NCI-H1105 (cell line): ENCODE measurements at places on chromosomes 6 and 20.

GRCh38 chr6:124879110-124879991, 82.9 kb upstream of the RNF217 start:
- DNase-seq = no peak

- no peak for DNase-seq
Observed at GRCh38 chr20:52470561-52470960, 279.0 kb upstream of the ZFP64 start.

DNA sequence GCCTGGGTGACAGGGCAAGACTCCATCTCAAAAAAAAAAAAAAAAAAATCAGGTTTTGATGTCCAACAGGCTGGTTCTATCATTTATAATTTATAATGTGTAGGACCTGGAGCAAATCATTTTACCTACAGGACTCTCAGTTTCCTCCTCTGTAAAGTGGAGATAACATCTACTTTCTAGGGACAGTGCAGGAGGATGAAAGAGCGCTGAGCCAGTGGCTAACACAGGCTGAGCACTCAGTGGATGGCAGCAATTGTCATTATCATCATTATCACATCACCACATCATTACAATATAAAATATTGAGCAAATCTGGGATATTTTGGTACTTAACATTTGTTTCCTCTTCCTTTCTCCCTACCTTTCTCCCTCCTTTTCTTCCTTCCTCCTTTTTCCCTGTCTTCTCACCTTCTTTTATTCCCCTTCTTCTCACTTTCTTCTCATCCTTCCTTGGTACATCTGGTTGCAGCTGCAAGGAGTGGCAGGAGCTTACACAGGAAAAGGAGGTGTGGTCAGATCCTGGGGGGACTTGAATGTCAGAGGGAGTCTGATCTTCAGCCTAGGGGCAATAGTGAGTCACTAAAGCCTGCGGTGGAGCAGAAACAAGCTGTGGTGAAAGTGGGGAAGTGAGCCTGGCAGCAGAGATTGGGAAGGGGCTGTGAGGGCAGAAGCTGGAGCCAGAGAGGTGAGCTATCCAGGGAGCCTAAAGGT, 24.6 kb upstream of the CTNNBL1 start:
- no peak for DNase-seq

DNA sequence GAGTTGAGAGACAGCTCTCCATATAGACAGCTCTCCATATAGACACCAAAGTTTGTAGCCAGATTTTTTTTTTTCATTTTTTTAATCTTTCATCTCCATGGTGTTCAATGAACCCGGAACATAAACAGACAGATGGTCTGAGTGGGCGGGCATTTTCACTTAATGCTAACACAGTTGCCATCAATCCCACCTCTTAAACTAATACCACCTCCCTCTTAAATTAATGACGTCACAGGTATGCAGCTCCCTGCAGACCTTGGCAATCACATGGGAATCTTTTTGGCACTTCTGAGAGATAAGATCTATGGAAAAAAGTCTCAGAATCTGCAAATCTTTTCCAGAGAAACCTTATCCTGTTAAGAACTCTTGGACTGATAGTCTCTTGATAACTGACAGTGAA, 43.2 kb downstream of the PFDN4 start:
- DNase-seq = no peak

- no peak for DNase-seq
Observed at GRCh38 chr6:39819676-39820075, 27.5 kb downstream of the DAAM2 start.

DNA sequence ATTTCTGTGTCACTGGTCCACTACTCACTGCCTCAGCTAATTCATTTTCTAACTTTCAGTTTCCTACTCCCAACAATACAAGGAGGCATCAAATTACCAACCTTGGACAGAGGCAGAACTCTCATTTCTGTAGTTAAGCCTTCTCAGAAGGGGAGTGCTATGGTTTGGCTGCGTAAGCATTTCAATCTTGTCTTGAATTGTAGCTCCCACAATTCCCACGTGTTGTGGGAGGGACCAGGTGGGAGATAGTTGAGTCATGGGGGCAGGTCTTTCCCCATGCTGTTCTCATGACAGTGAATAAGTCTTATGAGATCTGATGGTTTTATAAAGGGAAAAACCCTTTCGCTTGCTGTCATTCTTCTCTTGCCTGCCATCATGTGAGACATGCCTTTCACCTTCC, 22.9 kb downstream of the HLA-DRA start:
- DNase-seq = no peak

DNA sequence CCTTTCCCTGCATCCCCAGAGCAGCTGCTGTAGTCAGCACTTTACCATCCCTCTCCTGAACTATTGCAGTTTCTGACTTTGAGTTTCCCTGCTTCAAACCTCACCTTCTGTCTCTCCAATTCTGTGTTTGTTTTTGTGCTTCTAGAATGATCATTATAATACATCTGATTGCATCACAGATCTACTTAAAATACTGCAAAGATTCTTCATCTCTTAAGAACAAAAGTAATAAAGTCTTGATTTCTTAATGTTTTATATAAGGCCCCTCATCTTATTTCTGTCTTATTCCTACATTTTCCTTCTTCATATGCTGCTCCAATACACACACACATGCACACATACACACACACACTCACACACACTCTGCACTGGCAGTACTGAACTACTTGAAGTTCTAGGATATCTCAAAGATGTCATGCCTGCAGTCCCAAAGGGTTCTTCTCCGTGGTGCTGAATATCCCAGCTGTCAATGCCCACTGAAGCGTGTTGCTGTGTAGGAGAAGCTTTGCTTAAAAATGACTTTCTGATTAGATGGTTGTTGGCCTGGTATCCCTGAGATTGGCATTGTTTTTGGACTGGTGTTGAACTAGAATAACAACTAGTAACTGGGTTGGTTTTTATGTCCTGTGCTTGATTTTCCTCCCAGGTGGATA, 97.2 kb downstream of the MAP3K4 start:
- no peak for DNase-seq
